ENCODE measurements at places on chromosomes 11 and 22. TPM values are rescaled to one million over a fixed set of nuclear protein-coding genes. Genes with fewer than 3 reads are reported as not detected.
A peak's percentile ranks its signal among the peaks of the same experiment; 100 is the strongest.

PKNOX2 gene
- 7.9 TPM for total RNA-seq

SHANK3 gene
- 3.8 TPM for total RNA-seq

GRIA4 gene
- total RNA-seq: not detected

MYEOV gene
- total RNA-seq: not detected

DNA sequence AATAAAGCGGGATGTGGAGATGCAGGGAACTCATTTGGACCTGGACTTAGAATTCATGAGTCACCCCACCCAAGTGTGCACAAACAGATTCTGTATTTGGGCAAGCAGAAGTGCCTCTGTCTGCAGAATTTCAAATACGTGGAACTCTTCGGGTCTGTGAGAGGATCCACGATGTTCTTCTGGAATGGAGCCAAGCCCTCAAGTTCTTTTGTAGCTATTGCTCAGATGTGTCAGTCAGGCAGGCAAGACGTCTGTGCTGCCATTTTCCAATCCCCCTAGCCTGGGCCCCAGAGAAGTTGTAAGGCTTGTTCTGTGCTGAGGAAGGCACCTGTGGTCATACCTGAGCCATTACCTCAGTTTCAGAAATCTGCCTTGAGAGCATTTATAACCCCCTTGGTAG, 132.8 kb upstream of the RASSF10 start:
- DNase-seq: no peak

DNA sequence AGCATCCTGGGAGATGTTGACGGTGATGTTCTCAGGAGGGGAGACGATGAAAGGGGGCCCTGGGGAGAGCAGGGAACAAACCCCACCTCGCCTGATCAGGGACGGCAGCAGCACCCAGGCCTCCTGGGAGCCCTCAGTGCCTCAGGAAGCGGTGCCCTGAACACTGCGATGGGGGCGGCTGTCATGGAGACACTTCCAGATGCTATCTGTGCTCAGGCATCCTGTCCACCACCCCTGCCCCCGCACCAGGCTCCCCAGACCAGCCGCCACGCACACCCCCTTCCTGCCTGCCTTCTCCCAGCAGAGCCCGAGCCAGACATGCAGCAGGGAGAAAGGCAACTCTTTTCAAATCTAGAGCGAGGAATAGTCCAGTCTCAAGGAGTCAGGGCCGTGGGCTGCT, 20.6 kb downstream of the IGSF9B start:
- no peak for DNase-seq

DNA sequence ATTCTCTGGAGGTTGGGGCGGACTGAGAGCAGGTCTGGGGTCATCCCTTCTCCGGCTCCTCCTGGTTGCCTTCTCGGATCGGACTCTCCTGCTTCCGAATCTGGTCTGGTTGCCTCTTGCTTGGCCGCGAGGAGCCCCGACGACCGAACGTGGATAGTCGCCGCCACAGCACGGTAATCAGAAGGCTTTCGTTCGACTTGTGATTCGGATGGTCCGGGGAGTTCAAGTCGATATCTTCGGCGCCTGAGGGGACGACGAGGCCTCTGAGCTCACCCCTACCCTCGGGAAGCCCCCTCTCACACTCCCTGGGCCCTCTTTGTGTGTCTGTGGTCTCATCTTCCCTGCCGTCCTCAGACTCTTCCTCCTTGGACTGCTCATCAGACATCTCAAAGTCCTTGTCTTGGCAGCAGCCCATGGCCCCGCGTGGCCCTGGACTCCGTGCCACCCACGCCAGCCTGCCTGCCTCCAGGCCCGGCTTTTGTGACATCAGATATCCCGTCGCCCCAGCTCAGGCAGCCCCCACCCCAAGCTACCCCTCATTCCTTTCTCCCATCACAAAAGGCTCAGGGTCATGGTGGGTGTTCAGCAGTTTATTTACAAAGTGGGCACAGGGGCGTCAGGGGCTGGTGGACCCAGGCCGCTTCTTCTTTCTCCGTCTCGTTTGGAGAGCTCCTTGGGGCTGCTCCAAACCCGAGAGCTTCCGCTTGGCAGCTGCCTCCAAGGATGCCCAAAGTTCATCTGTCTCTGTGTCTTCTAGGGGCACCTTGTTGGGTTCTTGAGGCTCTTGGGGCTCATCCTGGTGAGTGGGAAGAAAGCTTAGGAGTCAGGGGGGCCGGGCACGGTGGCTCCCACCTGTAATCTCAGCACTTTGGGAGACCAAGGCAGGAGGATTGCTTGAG, at the start of gene TEX54:
Gene TEX54, minus strand, starts transcription at position 506 of the 899 bp plus-strand sequence.
- no peak for DNase-seq

GRCh38 chr22:27801616-27802345, at the start of gene MN1:
TSS of gene MN1 (minus strand) at chr22:27801756. CDS start at chr22:27800543, 1,213 bp downstream.
- no peak for DNase-seq

- DNase-seq: peak; percentile 22
Measured at GRCh38 chr11:6419009-6419631, at the start of gene APBB1. TSS of gene APBB1 (minus strand) at chr11:6419094. CDS start at chr11:6411347, 7,747 bp downstream.

DNA sequence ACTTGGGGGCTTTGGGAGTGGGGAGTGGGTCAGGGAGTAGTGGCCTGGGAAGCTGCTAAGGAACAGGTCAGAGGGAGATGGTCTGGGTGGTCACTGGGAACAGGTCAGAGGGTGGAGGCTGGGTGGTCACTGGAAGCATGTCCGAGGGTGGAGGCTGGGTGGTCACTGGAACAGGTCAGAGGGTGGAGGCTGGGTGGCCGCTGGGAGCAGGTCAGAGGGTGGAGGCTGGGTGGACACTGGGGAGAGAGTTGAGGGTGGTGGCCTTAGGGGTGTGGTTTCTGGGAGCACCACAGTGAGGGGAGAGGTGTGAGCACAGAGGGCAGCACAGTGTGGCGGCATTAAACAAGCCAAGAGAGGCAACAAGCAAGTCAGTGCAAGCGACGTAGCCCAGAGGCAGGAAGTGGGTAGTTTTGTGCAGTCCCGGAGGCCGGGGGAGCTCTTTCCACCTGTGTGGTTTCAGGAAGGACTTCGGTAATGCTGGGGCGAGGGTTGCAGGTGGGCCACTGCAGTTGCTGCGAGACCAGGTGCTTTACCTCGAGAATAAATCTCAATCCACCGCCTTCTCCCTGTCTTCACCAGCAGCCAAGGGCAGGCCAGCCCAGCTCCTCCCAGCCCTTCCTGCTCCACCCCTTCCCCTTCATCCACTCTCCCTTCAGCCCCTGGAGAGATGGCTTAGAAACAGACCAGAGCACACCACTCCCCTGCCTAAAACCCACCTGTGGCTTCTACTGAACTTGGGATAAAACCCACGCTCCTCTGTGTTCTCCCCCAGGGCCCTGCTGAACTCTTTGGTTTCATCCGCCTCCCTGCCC, 3.2 kb upstream of the CACNA1I start:
- DNase-seq: no peak

- peak; percentile 43 for DNase-seq
Measured at GRCh38 chr11:113528982-113529381, 53.8 kb upstream of the DRD2 start.
